NCI-H1092 treated with DMSO at 0.1 percent for 48 hours (cell line): ENCODE measurements at places on chromosomes 11 and 22.

GRCh38 chr11:123062892-123063825 lies 1.2 kb upstream of the HSPA8 start:
- peak; percentile 84 for DNase-seq

DNA sequence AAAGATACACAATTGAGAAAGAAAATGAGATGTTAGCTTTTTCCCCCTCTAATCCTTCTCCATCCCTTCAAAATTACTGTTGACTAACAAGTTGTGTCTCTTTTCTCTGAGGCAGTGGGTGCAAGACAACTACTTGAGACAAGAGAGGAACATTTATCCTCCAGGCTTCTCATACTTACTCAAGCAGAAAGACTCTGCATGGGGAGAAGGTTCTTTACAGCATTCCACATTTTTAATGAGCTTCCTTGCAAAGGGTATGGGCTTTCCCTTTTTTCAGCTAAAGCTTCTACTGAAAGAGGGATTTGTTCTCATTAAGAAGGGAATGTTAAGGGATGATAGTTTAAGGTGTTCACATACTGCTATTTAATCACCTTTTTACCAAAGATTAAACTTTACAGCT lies 47.8 kb downstream of the PAX6 start:
- DNase-seq: no peak

GRCh38 chr11:112298535-112298934 lies 37.9 kb upstream of the PLET1 start:
- DNase-seq: peak; percentile 67

DNA sequence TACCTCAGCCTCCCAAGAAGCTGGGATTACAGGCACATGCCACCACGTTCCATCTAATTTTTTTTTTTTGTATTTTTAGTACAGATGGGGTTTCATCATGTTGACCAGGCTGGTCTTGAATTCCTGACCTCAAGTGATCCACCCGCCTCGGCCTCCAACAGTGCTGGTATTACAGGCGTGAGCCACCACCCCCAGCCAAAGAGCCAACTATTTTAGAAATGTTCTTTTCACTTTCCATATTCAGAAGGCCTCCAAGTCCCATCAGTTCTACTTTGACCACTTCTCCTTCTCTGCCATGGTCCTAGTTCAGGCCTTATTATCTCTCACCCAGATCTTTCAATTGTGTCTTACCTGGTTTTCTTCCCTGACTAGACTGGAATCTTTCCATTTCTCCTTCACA lies 48.2 kb downstream of the CCDC83 start:
- DNase-seq: no peak

DNA sequence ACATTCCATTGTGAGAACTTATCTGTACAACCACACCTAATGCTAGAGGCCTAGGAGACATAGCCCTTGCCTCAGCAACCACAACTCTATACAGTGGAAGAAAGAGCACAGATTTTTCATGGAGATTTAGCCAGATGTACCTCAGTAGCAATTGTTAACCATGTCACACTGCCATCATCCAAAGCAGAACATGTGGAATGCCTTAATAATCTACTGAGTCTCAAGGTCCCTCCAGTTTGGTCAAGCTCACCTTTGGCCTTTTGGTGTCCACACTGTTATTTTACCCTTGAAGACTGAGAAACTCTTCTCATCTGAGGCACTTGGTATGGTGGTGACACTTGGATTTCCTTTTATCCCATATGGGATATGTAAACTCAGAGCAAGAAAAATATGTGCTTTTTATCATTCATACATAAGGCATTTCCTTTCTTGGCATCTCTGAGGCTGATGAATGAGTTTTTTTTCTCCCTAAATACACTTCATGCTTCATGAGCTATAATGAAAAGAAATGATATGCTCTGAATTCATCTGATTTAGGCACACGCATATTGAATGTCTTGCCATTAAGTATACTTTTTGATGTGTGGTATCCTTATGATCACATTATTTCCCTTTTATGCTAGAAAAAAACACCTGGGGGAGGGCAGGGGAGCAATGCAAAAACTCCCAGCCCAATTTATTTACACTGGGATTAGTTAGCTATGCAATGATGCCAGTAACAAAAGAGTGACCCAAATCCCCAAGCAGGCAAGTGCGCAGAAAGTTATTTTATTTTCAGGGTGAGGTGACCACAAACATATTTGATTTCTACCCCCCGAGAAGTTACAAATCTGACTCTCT lies 63.3 kb upstream of the ME3 start:
- no peak for DNase-seq

GRCh38 chr11:65793625-65794400 lies 7.0 kb downstream of the OVOL1 start:
- DNase-seq: no peak

DNA sequence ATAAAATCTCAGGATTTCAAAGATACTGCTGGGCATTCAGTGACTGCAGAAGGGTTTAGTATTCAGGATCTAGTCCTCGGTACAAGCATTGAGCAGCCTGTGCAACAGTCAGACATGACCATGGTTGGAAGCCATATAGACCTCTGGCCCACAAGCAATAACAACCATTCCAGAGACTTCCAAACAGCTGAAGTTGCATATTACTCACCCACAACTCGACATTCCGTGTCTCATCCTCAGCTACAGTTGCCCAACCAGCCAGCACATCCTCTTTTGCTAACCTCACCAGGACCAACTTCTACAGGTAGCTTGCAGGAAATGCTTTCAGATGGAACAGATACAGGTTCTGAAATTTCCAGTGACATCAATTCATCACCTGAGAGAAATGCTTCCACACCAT lies 156.8 kb downstream of the C11orf91 start:
- no peak for DNase-seq

GRCh38 chr22:20990184-20991180 lies 8.4 kb downstream of the LZTR1 start:
- DNase-seq: no peak

GRCh38 chr11:32121012-32121411 lies 30.1 kb downstream of the RCN1 start:
- DNase-seq: no peak

DNA sequence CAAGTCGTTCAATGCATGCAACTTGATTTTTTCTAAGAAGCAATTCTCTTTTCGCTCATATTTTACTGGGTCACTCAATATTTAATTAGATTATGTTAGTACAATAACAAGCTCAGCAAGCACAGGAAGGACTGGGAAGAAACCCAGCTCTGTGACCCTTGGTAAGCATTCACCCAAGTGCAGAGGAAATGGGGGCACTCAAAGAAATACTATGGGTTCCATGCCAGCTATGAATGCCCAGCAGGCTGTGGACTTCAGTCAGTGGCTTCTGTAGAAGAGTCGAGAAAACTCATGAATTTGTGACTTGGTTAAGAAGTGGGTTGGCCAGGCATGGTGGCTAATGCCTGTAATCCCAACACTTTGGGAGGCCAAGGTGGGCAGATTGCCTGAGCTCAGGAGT lies 123.6 kb downstream of the GALNT18 start:
- DNase-seq: no peak

- no peak for DNase-seq
These were observed 3899.1 kb upstream of the OR11H1 start for GRCh38 chr22:11628651-11629511.

- no peak for DNase-seq
These were observed 12.9 kb downstream of the NAV2 start for GRCh38 chr11:19725379-19726079.

DNA sequence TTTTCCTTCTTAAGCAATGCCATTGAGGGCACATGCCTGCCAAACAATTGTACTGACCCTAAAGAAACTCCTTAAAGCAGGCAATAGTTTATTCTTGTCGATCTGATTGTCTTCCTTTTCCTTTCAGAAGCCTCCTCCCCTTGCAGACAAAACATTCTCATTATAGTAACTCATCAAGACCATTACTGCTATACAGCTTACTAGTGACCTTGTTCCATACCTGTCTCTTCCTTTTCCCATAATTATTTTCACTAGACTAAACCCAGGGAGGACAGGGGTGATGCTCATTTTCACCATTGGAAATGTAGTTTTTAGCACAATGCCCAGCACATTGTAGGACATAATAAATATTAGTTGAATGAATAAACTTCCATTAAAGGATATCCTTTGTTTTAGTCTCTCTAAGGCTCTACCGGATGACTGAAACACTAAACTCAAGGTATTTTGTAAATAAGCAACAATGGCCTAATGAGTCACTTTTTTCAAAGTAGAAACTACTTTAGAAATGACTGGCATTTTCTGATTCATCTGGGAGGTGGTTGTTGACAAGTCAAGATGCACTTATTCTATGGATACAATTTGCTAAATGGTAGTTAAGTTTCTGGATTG lies 9.3 kb upstream of the MSANTD4 start:
- DNase-seq: no peak

DNA sequence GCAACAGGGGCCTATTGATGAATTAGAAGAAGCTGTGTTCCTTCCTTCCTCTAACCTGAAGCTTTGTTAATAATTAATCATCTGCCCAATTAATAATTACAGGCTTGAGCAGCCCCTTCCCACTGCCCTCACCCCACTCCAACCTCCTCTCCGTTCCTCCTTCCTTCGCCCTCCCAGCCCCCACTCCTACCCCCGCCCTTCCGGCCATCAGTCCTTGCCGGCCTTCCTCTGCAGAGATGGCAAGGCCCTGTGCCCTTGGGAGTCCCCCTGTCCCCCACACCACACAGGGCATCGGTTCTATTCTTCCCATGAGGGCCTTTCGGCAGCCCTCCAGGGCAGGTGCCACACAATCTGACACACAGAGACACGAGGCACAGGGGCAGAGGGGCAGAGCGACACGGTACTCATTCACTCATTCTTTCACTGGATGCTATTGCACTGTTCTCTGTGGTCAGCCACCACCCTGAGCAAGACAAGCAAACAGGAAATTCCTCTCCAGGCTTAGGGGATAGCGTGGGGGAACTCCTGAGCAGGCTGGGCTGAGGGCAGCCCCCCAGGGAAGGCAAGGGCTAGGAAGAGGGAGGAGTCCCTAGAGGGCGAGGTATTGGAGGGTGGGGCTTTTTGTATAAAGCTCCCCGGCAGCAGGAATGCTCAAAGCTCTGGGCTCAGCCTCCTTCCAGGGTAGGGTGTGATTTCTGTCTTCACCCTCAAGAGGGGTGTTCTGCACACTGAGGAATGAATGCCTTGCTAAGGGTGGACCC lies 14.7 kb downstream of the MGAT3 start:
- no peak for DNase-seq

GRCh38 chr11:108958368-108959104 lies 293.7 kb downstream of the DDX10 start:
- no peak for DNase-seq

- DNase-seq: no peak
These were observed 490.9 kb downstream of the SOX6 start for GRCh38 chr11:15865212-15865987.

- DNase-seq: peak; percentile 16
These were observed 98.2 kb upstream of the DBX1 start for GRCh38 chr11:20258376-20258895.

GRCh38 chr11:132114185-132114584 lies 743.8 kb downstream of the NTM start:
- DNase-seq: peak; percentile 88

- DNase-seq: no peak
These were observed at the start of gene CASP5 for GRCh38 chr11:105023003-105023402. Gene CASP5 (minus strand): TSS chr11:105023168. CDS start chr11:105023136, 32 bp downstream.

DNA sequence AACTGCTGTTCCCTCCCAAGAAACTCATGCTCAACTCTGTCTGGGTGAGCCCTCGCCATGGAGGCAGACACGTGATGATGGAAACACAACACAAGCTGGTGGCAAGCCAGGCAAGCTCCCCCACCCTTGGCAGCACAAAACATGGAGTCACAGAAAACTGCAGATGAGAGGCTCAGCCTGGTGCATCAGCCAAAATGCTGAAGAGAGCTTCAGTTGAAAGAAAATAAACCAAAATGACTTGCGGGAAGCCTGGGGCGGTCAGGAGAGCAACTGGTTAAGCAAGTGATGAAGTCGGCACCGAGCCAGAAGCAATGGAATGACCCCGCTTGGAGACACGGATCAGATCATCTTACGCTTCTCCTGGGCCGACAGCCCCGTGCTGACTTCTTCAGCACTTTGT lies 68.3 kb downstream of the C11orf58 start:
- DNase-seq: no peak

- DNase-seq: no peak
These were observed 621.2 kb upstream of the CHORDC1 start for GRCh38 chr11:90844041-90844440.
